ENCODE measurements at places on chromosomes 16 and 17.

DNA sequence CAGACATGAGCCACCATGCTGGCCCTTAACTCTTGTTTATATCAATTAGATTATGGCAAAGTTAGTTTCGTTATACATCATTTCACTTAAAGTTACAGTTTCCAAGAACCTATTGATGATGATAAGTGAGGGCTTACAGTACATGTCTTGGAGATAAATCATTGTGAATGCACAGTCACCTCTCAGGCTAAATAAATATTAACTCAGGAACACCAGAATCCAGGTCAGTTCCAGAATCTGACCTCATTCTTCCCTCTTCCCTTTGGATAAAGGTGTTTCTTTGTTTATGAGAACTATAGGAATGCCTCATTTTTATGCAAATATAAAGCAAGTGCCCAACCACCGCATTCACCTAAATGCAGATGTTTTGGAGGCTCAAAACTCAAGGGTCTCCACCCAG, 48.4 kb upstream of the CRYM start:
- DNase-seq: no peak

DNA sequence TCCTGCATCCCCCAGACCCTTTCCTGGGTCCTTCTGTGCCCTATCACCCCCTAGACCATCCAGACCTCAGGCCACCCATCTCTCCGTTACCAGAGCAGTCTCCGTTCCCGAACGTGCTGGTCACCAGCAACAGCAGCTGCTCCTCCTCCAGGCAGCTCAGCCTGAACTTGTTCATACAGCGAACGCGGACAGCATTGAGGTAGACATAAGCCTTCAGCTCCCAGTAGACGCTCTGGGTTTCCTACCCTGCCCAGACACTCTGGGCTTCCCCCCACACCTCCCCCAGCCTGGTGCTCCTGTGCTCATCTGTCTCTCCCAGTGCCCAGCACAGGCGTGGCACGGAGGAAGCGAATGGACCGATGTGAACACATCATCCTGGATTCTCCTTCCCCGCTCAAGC, 41.6 kb upstream of the RNFT1 start:
- DNase-seq: no peak

- no peak for DNase-seq
These were observed 72.5 kb upstream of the IRX3 start for GRCh38 chr16:54359081-54359480.

DNA sequence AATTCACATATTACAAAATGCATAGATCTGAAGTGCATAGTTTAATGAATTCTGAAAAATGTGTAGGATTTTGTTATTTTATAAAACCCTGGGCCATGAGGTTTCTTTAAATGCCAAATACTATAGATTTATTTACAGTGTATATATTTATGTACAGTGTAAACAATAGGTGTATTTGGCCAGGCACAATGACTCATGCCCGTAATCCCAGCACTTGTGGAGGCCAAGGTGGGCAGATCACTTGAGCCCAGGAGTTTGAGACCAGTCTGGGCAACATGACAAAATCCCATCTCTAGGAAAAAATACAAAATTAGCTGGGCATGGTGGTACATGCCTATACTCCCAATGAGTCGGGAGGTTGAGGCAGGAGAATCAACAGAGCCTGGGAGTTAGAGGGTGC, 249.4 kb downstream of the PRKCA start:
- no peak for DNase-seq

- no peak for DNase-seq
These were observed 57.2 kb downstream of the KANSL1 start for GRCh38 chr17:46135879-46136563.

DNA sequence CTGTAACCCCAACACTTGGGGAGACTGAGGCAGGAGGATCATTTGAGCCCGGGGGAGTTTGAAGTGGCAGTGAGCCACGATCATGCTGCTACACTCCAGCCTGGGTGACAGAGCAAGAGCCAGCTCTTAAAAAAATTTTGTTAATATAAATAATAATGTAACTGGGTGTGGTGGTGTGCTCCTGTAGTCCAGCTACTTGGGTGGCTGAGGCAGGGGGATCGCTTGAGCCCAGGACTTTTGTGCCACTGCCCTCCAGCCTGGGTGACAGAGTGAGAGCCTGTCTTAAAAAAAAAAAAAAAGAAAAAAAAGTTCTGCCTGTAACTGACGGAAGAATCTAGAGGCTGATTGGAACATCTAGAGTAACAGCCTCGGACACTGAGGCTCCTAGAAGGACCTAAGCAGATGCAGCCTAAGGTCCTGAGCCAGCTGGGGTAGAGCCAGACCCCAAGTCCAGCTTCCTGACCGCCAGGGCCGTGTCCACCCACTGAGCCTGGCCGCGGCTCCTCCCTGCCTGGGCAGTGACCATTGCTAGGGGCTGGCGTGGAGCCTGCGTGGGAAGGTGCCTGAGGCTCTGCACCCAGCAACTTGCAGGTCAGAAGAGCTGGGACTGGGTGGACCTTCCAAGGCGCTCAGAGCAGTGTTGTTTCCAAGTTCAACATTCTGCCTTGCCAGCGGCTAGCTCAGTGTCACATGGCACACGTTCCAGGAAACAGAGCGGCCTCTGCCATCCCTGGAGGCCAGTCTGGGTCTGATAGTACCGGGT, 209.4 kb upstream of the CIBAR2 start:
- no peak for DNase-seq

DNA sequence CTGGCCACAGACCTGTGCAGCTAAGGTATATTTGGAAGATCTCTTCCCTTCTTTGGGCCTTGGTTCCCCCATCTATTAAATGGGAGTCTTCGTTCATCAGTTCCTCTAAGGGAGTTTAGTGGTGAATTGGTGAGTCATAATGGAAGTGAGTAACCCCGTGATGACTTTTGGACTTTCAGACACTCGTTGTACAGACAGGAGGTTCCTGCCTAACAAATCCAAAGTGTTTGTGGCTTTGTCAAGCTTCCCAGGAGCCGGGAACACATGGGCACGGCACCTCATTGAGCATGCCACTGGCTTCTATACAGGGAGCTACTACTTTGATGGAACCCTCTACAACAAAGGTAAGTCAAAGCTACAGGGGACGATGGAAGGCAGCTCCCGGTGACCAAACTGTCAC, 40.4 kb downstream of the WSCD1 start:
- no peak for DNase-seq

DNA sequence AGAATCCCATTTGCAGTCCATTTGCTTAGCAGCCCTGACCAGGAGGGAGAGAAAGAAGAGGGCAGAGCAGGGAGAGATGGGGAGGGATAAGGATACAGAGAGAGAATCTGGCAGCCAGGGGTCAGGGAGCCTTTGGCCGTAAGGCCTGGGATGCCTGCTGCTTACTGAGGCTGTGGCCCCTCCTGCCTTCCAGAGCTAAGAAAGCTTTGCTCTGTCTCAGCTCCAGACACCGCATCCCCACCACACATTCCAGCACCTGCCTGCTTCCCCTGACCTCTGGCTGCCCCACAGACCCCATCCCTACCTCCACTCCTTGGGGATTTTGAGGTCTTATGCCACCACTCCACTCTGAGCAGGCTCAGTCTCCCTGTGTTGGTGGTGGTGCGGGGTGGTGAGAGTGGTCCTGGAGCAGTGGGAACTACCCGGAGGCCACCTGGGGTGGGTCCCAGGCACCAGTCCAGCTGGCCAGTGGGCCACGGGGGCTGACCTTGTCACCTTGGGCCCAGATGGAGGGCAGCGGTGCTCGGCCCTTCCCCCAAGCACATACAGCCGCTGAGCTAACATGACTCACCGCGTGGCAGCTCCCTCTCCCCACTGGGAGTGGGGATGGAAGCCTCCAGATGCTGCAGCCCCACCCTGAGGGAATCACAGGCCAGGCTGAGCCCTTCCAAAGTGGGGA, 58.3 kb downstream of the RAI1 start:
- DNase-seq: no peak

GRCh38 chr17:35001549-35001948, 21.2 kb downstream of the LIG3 start:
- DNase-seq: no peak

- no peak for DNase-seq
These were observed 238.0 kb upstream of the TBX2 start for GRCh38 chr17:61161615-61162134.

DNA sequence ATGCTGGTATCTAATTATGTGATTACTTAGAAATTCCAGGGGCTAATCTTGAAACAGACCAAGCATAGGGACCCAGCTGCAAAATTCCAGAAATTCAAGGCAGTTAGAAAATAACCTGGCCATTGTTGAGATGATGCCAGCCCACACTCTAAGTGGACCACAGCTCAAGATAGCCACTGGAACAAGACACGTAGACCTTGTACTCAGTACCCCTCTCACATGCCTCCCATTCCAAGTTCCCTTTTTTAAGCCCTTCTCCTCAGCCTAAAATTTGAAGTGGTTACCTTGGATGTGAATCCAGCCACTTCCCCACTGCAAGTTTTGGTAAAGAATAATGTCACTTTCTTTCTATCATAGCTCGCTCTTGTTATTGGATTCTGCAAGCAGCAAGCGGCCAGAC, 4.1 kb upstream of the ZNF19 start:
- DNase-seq: no peak

GRCh38 chr16:88649195-88649923, 1.5 kb downstream of the CYBA start:
- no peak for DNase-seq

DNA sequence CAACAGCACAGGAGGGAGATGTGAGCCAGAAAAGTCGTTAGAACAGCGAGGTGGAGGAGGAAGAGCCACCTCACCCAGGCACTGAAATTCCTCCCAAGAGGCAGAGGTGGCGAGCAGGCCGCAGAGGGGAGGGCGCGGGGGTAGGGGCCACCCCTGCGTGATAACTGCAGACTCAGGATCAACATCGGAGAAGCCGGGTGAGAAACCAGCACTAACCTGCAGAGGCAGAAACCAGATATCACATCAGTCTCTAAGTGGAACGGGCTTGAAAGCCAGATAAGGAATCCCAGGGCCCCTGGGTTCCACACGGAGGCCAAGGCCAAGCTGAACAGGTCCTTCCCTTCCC, 39.4 kb upstream of the ZC3H18 start:
- no peak for DNase-seq

GRCh38 chr17:43655693-43656255, 5.9 kb downstream of the MEOX1 start:
- no peak for DNase-seq

DNA sequence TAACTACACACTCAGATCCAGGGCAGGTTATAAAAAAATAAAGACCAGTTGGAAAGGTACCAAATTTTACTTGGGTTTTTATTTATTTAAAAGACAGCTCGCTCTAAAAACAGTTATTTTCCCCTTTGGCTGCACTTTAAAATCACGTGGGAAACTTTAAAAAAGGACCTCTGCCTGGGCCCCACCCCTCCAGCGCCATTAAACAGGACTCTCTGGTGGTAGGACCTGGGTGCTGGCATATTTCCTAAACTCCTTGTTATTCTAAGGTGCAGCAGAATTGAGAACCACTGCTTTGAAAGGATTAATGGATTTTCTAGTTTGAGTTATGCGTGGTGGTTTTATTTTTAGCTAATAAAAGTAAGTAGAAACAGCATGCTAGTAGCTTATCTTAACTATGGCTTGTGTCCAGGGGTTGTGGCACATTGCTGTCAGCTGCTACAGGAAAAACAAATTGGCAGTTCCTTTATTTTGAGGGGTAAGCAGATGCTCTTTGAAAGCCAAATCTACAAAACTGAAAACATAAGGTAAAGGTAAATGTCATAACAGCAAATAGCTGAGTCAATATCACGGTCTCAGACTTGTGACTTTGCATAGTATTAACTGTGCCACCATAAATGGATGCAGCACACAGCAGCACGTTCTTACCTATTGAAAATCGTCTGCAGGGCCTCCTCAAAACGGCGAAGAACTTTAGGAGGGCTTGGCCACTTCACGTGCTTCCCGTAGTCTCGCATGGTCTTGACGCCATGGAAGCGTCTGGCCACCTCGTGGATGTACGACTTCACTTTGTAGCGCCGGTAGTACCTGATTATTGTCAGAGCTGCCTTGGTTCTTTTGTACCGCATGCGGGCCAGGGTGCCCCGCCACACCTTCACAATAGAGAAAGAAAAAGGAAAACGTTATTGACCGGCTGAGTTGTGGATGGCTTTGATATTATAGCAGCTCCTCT, 172.0 kb downstream of the CDK5R1 start:
- DNase-seq: no peak

DNA sequence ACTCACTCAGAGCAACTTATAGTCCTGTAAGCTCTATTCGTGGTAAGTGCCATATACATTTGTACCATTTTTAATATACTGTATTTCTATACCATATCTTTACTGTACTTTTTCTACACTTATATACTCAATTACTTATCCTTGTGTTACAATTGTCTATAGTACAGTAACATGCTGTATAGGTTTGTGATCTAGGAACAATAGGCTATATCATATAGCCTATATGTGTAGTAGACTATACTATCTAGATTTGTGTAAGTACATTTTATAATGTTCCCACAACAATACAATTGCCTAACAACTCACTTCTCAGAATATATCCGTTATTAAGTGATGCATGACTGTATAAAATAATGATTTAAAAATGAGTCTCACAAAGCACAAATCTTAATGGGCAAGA, 123.3 kb upstream of the NACA2 start:
- no peak for DNase-seq

DNA sequence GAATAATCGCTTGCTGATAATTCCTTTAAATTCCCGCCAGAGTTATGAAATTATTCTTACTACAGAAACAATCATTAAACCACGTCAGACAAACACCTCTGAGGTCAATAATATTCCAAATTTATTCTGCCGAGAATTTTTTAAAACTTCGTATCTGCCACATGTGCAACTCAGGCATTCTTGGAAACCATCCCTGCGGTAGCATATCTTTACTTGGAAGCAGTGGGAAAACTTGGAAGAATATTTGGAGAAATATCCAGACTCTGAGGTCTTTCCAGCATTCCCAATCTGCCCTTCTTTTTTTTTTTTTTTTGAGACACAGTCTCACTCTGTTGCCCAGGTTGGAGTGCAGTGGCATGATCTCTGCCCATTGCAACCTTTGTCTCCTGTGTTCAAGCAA, 2.0 kb upstream of the CCL11 start:
- DNase-seq: no peak

DNA sequence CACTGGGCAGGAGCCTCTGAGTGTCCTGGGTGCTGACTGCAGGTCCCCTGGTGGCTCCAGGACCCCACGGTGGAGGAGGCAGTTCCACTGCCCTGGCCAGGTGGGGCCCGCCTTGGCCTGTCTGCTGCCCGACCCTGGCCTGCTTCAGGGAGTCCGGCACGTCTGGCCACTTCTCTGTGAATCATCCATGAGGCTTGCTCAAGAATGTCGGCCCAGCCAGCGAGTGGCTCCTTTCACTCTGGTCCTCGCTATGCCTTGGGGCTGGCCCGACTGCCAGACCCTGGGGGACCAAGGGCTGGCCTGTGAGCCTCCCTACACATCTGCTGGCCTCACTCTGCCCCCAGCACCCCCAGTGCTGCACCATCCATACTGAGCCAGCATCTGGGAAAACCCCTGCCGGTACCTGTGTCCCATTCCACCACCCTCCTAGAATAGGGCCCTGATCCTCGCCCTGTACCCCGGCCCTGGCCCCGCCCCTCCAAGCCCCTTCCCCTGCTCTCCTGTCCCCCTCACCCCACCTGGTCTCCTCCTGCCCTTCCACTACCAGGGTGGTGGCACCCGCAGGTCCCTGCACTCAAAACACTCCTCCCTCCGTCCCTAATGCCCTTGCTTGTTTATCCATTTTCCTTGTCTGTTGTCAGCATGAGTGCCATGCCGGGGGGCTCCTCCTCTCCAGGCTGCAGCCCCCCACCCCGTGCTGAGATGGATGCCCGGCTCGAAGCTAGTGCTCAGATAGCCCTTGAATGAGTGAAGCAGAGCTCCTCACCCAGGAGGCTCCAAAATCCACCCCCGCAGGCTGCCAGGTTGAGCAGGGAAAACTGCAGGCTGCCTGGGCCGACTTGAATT, 35.5 kb downstream of the ADCY7 start:
- no peak for DNase-seq
